ENCODE measurements at places on chromosomes 3 and 15. TPM values are rescaled to one million over a fixed set of nuclear protein-coding genes. Genes with fewer than 3 reads are reported as not detected.

Gene CELSR3
- 0.16 TPM for total RNA-seq

Gene SLC28A2
- not detected for total RNA-seq

Gene CYP1A2
- not detected for total RNA-seq

Gene OSTN
- total RNA-seq: not detected

Gene PDIA5
- 5.4 TPM for total RNA-seq

Gene ATP13A4
- 0.11 TPM for total RNA-seq

Gene ALDH1L1
- total RNA-seq: 21.5 TPM

Gene RLBP1
- total RNA-seq: not detected

Gene ASB14
- total RNA-seq: 13.4 TPM

Gene LRRC49
- 45.7 TPM for total RNA-seq
